ENCODE measurements at places on chromosomes 11 and 22. TPM values are rescaled to one million over a fixed set of nuclear protein-coding genes. Genes with fewer than 3 reads are reported as not detected.

- no peak for DNase-seq
Observed at GRCh38 chr22:16808744-16809143, 16.5 kb downstream of the XKR3 start.

- peak; percentile 22 for DNase-seq
Observed at GRCh38 chr22:31861226-31861840, 83.0 kb upstream of the YWHAH start.

DNA sequence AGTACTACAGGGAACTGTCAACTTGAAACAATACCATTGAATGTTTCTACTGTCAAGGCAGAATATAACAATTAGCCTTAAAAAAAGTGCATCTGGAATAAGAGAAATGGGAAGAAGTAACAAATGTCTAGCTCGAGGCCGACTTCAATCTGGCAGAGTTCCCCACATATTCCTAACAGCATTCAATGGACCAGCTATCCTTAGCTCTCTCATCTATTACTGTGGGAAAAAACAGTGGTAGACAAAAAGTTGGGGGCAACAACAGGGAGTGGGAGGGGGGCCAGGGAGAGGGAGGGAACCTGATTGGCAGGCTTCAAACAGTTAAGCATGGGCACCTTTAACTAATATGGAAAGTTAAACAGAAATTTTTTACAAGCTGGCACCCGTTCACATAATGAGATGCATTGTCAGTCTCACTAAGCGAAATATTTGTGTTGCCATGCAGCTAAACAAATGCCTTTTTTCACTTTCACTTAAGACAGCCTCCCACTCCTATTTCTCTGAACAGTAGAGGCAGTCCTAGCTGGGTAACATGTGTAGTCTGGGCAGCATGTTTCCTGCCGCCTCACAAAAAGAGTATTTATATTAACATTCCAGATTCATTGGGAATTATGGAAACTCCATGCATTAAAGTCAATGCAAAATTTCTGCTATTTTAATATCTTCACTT is 62.2 kb upstream of the SOX6 start:
- peak; percentile 6 for DNase-seq

DNA sequence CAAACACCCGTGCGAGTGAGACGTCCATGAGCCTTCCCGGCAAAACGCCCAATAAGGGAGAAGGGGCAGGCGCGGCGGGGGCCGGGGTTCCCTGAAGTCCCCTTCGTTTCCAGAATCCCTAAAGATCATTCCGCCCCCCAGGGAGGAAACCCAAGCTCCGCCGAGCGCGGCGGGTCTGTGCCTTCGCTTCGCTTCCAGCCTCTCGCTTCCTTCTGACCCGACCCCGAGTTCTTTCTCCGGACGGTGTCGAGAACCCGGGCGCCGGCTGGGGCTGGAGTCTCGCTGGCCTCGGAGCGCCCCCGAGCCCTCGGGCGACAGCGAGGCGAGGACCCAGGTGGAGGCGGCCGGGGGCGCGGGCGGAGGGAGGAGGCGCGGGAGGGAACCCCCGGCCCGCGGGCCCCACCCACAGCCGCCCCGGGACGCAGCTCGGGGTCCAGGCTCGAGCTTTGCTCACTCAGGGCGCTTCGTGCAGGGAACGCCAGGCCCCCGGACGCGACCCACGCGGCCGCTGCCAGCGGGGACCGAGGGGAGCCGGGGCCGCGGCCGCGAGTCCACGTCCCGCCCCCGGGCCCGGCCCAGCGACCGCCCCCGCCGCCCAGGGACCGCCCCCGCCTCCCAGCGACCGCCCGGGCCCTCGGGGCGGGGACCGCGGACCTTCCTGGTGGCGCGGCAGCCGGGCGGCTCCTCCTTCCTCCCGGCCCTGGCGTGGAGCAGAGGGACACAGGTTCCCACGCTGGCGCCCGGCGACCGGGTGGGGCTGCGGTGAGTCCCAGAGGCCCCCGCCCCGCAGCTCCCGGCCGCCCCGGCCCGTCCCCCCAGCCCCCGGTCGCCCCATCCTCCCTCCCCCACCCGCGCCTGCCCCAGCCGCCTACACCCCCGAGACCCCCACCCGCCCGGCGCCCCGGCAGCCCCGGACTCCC is at the start of gene PGGHG:
TSS of gene PGGHG (plus strand) at position 649 of the 920 bp plus-strand sequence. CDS start 691 bp downstream, outside the sequence.
- peak; percentile 54 for DNase-seq

The STX3 gene
- 32.0 TPM for total RNA-seq

DNA sequence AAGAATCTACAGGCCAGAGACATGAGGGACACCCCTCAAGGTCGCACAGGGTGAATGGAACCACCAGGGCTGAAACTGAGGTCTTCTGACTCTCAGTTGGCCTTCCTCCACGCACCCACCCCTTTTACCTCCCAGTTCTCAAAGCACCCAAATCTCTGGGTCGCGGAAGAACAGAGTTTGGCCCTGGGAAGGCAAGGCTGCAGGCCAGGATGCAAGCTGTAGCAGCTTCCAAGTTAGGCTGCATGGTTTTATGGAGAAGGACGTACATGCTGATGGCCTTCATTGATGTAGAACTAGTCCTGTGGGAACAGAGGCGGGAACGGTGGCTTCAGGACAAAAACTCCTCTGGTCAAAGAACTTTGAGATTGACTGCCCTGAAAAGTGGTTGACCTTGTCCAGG is 143.5 kb upstream of the B3GAT1 start:
- no peak for DNase-seq

GRCh38 chr11:103585401-103585800 is 451.0 kb upstream of the DDI1 start:
- no peak for DNase-seq

The OR10A2 gene
- total RNA-seq: not detected

DNA sequence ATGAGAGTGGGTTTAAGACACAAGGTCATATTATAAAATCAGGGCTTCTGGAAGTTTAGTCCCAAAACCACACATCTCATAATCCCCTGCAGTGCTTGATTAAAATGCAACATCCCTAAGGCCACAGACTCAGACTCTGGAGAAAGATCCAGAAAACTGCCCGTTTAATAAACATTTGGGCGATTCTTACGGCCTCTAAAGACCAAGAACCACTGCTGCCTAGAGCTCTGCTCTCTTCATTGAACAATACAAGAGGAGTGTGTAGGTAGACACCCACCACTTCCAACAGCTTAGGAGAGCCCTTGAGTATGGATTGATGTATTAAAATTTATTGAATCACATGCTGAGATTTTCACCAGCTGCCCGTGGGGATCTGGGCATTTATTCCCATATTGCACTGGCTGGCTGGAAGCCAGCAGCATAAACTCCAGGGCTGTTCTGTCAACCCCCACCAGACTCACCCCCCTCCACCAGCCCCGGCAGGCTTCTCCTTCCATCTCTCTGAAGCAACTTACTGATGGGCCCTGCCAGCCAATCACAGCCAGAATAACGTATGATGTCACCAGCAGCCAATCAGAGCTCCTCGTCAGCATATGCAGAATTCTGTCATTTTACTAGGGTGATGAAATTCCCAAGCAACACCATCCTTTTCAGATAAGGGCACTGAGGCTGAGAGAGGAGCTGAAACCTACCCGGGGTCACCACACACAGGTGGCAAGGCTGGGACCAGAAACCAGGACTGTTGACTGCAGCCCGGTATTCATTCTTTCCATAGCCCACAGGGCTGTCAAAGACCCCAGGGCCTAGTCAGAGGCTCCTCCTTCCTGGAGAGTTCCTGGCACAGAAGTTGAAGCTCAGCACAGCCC is 749 bp upstream of the BEST1 start:
- DNase-seq: peak; percentile 81
